Liver (tissue), 10 donors: ENCODE measurements at places on chromosomes 4 and X. TPM values are rescaled to one million over a fixed set of nuclear protein-coding genes. Genes with fewer than 3 reads are reported as not detected.

DNA sequence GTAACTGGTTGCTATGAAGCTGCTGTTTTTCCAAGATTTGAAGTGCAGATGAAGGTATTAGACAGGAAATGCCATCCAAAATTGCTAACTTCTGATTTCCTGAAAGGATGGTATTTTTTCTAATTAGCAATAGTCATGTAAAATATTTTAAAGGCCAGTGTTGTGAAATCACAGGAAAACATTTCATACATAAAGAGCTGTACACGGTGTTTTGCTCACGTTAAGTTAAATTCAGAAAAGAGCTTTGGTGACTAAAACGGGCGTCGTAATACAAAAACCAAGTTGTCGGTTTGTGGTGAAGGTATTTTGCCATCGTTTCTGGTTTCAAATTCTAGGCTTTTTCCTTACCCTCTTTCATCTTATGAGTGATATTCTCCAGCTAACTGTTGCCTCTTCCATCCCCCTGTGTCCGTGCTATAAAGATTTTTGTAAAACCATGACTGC, 39.8 kb downstream of the AFF1 start:
- no peak overlapping the region for H3K4me3 ChIP-seq
- peaks cover 45% of the 10 kb centered on the region for H3K4me1 ChIP-seq
- no peak for DNase-seq
- no peak overlapping the region for H3K27ac ChIP-seq

DNA sequence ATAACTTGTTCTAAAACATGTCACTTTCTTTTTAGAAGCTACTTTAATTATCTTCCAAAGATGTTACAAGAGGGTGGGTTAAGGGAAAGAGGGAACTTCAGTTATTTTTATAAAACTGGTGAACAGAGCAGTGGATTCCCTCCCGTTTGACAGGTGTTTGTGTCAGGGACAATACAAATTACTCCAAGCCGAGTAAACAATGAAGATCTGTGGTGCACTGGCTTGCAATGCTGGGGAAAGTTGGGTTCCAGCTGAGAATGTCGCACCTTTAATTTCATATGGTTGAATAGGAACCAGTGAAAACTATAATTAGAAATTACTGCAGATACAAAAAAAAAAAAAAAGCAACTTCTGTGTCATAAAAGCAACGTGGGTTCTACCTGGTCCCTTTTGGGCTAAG, 98.6 kb upstream of the TTC29 start:
- no peak overlapping the region for H3K4me3 ChIP-seq
- no peaks in the 10 kb centered on the region for H3K36me3 ChIP-seq
- H3K27ac ChIP-seq: no peak overlapping the region
- DNase-seq: no peak

DNA sequence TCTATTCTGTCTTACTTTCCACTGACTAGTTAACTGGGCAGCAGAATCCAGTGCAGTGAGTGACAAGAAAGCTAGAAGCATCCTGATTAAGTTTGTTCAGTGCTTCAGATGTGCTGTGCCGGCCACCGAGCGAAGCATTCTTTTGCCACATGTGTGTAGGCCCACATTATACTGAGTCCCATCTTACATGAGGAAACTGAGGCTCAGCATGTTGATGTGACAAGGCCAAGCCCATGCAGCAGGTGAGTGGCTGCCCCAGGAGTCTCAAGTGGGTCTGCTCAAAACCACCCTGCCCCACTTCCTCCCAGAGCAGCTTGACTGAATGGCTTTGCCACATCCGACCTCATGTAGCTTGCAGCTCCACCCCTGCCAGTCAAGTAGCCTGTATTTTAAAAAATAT, 50.5 kb downstream of the RHOH start:
- DNase-seq: no peak
- no peaks in the 10 kb centered on the region for H3K4me1 ChIP-seq
- H3K4me3 ChIP-seq: no peak overlapping the region
- no peaks in the 10 kb centered on the region for H3K27me3 ChIP-seq
- H3K27ac ChIP-seq: no peak overlapping the region

DNA sequence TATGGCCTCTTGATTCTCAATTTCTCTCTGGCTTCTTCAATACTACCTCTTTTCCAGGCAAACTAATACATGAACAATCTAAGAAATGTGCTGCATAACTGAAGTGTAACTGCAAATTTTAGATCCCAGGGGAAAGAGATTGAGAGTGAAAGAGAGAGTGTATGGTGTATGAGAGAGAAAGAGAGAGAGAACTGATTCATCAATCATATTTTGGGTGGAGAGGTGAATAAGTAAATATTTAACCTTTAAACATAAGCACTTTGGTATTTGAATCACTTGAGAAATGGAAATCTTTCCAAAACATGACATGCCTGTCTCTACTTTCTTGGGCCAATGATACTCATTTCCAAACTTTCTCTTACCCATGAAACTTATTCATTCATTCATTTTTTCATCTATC, 147.2 kb upstream of the DIPK2B start:
- no peaks in the 10 kb centered on the region for H3K36me3 ChIP-seq
- no peak overlapping the region for H3K4me3 ChIP-seq
- H3K27me3 ChIP-seq: no peaks in the 10 kb centered on the region
- H3K4me1 ChIP-seq: no peaks in the 10 kb centered on the region
- DNase-seq: no peak

GRCh38 chrX:137432609-137433008, 133.3 kb upstream of the ZIC3 start:
- H3K4me3 ChIP-seq: no peak overlapping the region
- H3K4me1 ChIP-seq: peaks cover 10% of the 10 kb centered on the region
- no peak for DNase-seq
- H3K36me3 ChIP-seq: no peaks in the 10 kb centered on the region
- H3K27me3 ChIP-seq: peaks cover 11% of the 10 kb centered on the region

- peaks cover 17% of the 10 kb centered on the region for H3K4me1 ChIP-seq
Measured at GRCh38 chr4:6275351-6275750, 5.7 kb downstream of the WFS1 start.

GRCh38 chr4:24482871-24483270, 101.5 kb downstream of the DHX15 start:
- H3K4me1 ChIP-seq: no peaks in the 10 kb centered on the region
- H3K4me3 ChIP-seq: no peak overlapping the region
- no peaks in the 10 kb centered on the region for H3K27me3 ChIP-seq
- no peaks in the 10 kb centered on the region for H3K36me3 ChIP-seq
- no peak overlapping the region for H3K27ac ChIP-seq

The MAMLD1 gene
- 0.89 TPM for total RNA-seq
